Stimulated activated CD4-positive, alpha-beta T cell treated with anti-CD3 and anti-CD28 coated beads, Interleukin-4, amount 100 ng/mL, for 24 hours (primary cell): ENCODE measurements at places on chromosomes 4 and X.

- DNase-seq = no peak
These were observed 33.4 kb downstream of the ADGRA3 start for GRCh38 chr4:22482250-22483127.

- DNase-seq = no peak
These were observed 136.2 kb upstream of the HCCS start for GRCh38 chrX:10974920-10975319.

DNA sequence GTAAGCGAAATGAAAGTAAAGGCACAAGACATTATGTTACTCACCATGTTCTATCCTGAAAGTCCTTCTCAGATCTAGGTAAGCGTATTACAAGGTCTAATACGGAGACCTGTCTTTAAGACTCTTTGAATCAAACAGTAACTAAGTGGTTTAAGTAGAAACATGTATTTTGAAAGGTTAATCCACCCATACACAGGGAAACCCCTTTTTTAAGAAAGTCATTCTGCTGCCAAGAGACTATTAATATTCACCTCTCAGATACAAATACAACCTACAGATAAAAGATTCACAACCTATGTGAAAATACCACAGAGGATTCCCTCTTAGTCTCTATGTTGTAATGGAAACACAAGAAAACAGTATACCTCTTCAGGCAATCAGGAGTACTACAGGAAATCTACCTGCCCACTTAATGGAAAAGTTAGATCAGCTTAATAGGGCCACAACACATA is 63.2 kb upstream of the TNIP3 start:
- no peak for DNase-seq

DNA sequence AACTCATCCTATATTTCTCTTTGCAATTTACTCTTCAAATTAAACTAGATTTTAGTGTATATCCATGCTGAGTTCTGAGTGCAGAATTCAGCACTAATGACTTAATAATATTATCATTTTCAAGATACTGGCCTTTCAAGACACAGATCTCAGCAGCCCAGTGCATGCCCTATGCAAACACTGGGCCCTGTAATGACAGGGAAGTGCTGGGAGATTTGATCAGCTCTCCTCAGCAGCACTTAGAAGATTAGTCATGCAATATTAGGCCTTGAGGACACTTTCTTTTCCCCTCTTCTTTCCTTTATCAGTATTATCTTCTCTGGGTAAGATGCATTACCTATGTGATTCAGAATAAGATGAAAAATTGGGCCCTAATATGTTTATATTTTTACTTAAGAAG is 207.1 kb downstream of the PPP3CA start:
- DNase-seq = no peak

- DNase-seq = no peak
These were observed 82.6 kb downstream of the ANXA3 start for GRCh38 chr4:78634011-78634664.

GRCh38 chrX:3540105-3540504 is 173.3 kb downstream of the PRKX start:
- DNase-seq = no peak

DNA sequence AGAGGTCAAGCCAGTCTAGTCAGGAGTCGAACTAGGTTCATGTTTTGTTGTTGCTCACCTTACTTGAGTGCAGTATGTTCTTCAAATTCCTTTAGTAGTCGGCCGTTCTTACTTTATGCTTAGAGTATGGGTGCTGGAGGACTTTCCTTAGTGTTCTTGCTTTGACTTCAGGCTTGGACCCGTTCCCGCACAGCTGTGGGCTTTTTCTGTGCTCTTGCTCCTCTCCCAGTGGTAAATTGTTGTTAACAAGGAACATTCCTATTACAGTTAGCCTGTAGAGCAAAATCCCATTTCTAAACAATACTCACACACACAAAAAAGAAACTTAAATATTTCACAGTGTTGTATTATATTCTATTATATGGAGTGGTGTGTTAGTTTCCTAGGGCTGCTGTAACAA is 113.5 kb downstream of the RAP1GDS1 start:
- DNase-seq = no peak

DNA sequence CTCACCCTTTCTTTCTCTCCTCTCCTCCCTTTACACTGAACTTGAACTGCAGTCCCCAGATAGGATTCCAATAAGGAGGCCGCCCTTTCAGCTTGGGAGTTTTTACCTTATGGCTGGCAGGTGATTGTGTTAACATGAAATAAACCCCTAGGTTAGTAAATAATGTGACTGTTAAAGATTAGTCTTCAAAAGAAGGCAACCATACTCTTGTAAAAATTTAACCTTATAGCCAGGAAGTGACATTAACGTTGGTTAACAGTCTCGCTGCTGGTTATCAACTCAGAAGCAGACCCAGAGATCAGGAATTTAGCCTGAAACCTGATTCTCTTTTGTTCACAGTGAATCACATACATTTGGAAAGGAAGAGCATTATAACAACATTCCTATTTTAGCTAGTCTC is 15.2 kb downstream of the FHDC1 start:
- no peak for DNase-seq

GRCh38 chr4:142861351-142861750 is 15.2 kb upstream of the INPP4B start:
- DNase-seq = no peak

GRCh38 chrX:137178392-137178791 is 144.6 kb upstream of the GPR101 start:
- no peak for DNase-seq

- no peak for DNase-seq
These were observed 37.4 kb downstream of the CXorf58 start for GRCh38 chrX:23945206-23945605.

DNA sequence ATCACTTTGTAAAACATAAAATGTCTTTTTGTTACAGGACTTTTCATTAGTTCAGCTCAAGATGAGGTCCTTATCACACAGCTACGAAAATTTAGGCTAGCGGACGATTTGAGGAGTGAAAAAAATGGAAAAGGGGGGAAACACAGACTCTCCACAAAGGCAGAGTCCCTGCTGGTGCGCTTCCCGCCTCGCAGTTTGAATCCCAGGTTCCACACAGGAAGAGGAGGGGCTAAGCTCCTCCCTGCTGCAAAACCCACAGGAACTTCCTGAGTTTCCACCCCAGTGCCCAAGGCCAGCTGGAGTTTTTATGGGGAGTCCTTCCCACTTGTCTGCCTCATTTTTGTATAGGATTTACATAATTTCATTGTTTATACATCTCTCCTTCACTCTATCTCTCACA is 11.2 kb downstream of the ADAM29 start:
- DNase-seq = no peak

GRCh38 chr4:143251779-143252178 is 67.1 kb downstream of the USP38 start:
- DNase-seq = no peak

- no peak for DNase-seq
These were observed 34.6 kb downstream of the MED14 start for GRCh38 chrX:40700640-40701342.

DNA sequence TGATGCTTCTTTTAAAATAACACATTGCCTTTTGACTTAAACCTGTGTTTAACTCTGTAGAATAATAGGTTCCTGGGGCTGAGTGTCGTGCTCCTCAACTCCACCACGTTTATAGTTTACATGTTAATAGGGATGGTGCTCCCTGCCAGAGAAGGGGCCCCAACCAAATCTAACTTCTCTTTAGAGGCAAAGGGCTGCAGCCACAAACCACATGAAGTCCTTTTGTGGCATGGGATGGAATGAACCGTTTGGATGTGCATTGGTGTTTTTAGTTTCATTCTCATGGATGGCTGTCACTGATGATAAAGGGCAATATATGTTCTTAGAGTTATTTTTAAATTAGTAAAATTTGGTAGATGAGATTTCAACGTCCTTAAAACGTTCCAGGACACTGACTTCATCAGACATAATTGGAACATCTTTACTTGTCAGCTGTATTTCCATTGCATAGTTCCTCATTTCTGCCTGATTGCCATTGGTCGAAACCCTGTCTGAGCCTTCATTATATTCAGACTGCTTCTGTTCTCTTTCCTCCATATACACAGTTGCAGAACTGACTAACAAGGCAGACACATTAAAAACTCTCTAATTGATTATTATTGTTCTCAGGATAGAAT is 60.4 kb upstream of the HPF1 start:
- no peak for DNase-seq

- no peak for DNase-seq
These were observed 302.7 kb downstream of the PACRGL start for GRCh38 chr4:21002976-21003375.

GRCh38 chr4:100882661-100883060 is 364.8 kb upstream of the EMCN start:
- no peak for DNase-seq

GRCh38 chr4:78613522-78614321 is 62.2 kb downstream of the ANXA3 start:
- DNase-seq = no peak

GRCh38 chr4:120418146-120418545 is 351.5 kb upstream of the MAD2L1 start:
- no peak for DNase-seq

DNA sequence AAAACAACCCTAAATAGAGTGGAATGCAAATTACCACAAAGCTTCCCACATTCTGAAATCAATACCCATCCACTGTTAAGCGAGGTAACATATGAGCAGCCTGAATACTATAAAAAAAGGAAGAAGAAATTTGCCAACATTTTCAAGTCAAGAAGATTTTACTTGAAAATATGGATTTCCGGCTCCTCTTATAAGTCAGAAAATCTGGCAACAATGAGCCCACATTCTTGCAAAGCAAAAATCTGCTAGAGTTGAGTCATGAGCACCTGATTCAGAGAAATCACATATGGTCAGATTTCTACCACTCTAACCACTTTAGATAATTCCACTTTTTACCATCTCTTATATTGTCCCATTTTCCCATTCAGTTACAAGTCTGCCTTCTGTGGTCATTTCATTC is 395.7 kb downstream of the DTHD1 start:
- no peak for DNase-seq

DNA sequence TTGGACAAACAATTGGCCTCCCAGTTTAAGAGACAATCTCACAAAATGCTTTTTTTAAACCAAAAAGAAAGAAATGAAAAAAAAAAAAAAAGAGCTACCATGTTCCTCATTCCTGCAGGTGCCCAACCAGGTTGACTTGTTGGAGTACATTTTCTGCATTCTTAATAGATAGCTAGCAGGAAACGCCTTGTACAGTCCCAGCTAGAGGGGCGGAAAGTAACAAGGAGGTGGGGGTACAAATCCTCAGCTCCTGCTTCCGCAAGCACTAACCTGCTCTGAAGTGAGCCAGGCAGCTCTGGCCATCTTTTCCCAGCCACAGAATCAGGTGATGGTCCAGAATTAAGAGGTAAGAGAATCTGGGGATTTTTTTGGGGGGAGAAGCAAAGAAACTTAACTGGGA is at the start of gene VGLL1:
Gene VGLL1 (plus strand): TSS at position 265 of the 400 bp plus-strand sequence. CDS start 3,806 bp downstream, outside the sequence.
- no peak for DNase-seq

- no peak for DNase-seq
These were observed 69.2 kb downstream of the FBXO8 start for GRCh38 chr4:174214101-174214878.

DNA sequence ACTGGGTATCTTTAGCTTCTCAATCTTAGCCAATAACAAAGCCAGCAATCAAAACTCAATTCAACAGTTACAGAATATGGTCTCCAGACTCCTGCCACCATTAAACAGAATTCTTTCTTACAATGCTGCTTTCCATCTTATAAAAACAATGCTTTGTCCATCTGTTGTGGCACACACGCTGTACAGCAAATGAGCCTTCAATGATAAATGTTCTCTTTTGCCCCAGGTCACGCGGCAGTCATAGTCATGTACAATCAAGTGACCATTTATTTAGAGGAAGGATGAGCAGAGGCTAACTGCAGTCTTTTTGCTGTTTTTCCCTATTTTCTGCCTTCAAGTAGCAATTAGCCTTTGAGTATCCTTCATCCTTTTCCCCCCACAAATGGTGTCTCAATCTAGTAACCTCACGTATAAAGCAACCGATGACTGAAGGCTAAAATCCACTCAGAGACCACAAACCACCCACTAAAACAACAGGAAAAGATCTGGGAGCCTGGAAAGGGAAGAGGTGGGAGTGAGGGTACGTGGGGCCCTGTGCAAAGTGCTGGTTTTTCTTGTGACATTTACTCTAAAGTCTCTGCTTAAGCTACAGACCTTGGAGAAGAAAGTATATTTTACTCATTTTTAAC is 24.4 kb downstream of the TRIM2 start:
- no peak for DNase-seq

DNA sequence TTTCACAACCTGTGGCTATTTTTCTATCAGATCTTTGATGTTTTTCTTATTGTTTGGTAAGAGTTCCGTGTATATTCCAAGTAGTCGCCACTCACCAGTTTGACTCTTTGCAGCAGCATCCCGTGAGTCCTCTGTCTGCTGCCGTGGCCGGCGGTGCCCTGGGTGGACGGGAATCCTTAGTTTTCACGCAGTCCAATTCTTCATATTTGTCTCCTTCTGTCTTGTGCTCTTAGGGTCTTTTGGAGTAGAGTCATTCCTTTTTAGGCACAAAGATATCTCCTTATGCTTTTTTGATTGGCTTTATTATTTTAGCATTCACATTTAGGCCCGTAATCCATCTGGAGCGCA is 94.9 kb upstream of the MSX1 start:
- DNase-seq = no peak

GRCh38 chr4:45324455-45325417 is 598.4 kb upstream of the GNPDA2 start:
- DNase-seq = no peak

DNA sequence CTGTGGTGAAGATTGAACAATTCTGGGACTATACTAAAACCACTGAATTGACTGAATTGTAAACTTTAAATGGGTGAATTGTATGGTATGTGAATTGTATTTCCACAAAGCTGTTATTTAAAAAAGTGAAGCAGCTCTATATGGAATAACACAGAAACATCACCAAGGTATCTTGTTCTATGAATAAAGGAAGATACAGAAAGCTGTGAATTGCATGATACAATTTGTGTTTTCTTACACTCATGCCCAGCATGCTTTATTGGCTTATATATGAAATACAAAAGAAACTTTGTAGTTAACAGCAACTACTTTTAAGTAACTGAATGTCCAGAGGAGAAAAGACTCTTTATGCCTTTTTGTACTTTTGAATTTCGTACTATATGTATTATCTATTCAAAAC is 11.5 kb downstream of the CBR4 start:
- no peak for DNase-seq

- no peak for DNase-seq
These were observed at the start of gene MSL3 for GRCh38 chrX:11757719-11758399. MSL3 (plus strand) TSS chrX:11758237; CDS start chrX:11758264, 27 bp downstream.

DNA sequence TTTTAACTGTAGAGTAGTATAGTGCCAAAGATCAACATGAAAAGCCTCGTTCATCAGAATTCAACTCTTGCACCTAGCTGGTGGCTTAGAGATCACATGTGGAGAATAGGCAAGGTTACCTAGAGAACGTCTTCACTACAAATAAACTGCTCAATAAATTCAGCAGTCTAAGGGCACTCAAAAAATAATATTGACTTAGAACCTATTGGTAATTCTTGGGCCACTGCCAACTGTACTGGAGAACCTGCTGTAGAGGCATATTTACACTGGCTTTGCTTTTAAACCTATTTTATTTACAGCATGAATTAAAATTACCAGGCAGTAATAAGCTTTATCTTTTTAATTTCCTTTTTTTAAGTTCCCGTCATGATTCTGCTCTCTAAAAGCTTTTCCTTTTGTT is 343.7 kb downstream of the PDHA2 start:
- no peak for DNase-seq
